ENCODE measurements at places on chromosomes 2 and 18.

GRCh38 chr2:164824872-164825271 lies 16.8 kb downstream of the COBLL1 start:
- no peak for DNase-seq

- no peak for DNase-seq
Observed at GRCh38 chr2:25333981-25334380, 7.7 kb downstream of the DNMT3A start.

DNA sequence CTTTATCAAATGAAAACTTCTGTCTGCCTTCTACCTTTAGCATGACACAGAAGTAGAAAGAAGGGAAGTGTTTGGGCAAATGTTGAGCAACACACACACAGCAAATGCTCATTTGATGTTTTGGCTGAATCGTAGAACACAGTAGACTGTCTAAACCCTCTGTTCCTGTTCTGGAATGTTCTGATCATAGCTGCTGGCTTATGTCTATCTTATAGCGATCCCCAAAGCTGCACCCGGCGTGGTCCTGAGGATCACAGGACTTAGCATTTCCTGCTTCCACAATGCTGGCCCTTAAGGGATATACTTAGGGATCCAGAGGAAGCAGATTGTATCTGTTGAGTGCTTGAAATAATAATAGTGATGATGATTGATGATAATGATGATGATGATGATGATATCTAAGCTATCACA lies 15.2 kb downstream of the GNLY start:
- no peak for DNase-seq

DNA sequence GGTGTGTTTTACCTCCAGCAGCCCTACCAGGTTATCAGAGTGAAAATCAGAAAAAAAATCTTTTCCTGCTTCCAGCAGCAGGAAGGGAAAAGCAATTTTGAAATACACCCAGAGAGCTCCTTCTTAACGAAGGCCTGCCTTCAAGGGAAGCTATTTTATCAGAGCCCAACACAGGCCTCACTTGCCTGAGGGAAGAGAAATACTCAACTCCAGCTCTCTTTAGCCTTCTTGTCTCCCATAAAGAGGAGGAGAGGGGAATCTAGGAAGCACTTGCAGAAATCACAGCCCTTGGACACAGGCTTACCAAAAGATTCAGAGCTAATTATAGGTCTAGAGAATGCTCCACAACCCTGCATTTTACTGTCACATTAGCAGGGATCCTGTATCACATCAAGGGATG lies 896.1 kb upstream of the CNTNAP5 start:
- DNase-seq, result no peak

GRCh38 chr2:197867624-197868023 lies 63.2 kb downstream of the PLCL1 start:
- DNase-seq, result no peak

GRCh38 chr2:57434441-57434840 lies 612.2 kb upstream of the VRK2 start:
- no peak for DNase-seq

DNA sequence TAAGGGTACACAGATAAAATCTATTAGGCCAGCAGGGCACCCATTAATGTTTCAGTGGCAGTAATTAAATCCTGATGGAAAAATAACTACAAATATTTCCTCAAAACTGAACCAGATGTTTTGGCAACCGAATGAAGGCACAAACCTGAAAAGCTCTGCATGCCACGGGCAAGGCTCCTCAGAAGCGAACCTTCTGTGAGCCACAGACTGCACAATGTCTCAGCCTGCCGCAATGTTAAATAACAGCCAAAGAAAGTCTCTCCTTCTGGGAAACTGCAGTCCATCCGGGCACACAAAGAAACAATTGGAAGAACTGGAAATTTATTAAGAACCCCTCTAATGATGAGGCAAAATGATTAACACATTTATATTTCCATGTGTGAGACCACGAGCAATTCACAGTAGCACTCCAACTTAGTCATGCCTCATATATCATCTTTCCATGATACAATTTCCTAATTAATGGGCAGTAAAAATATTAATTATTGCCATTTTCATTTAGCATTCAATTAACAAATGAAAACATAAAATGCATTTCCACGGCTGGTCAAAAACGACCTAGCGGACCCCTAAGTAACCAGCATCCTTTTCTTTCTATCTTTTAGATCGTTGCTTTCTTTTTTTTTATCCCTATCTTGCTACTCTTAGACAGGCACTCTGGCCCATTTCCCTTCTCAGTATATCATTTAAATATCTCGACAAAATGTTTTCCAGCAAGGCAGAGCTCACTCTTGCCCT lies 237.5 kb downstream of the EPHA4 start:
- DNase-seq, result no peak

DNA sequence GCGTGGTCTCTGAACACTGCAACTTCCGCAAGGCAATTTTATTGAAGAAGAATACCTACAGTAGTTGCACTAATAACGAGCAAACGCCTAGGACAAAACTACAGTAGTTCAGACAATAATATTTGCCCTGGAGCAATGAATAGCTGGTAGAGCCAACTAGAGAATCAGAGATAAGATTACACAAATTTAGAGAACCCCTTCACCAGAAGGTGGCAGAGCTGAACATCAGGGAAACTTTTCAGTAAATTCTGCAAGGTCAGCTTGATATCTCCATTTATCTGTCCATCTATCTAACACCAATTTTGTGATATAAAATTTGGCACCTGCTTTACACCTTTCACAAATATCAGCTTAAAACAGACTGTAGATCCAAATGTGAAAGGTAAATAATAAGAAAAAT lies 43.8 kb downstream of the CDH19 start:
- DNase-seq, result no peak

- no peak for DNase-seq
Observed at GRCh38 chr2:100151310-100151709, 8.9 kb upstream of the AFF3 start.

GRCh38 chr2:237486819-237487448 lies at the start of gene MLPH:
TSS of gene MLPH (plus strand) at chr2:237487251. CDS start at chr2:237493427, 6,176 bp downstream.
- no peak for DNase-seq

- DNase-seq, result no peak
Observed at GRCh38 chr2:19312949-19313348, 45.5 kb downstream of the OSR1 start.

GRCh38 chr2:220569112-220569897 lies 941.9 kb downstream of the SLC4A3 start:
- no peak for DNase-seq

- DNase-seq, result no peak
Observed at GRCh38 chr18:74400813-74401212, 56.3 kb downstream of the DIPK1C start.

DNA sequence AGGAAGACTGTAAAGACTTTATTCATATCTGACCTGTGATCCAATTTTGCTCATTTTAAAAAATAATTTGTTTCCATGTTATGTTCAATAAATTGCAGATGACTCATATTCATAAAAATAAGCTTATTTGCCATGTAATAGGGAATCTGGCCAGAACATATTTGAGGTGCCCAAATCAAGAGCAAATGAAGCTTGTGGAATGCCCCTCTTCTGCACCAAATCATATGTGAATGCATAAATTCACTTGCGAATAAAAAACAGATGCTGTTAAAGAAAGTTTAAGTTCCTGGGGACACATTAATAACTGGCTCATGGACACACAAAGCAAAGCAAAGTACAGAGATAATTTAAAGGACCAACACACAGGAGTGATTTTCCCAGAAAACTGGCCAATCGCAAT lies 279.0 kb upstream of the CDH2 start:
- no peak for DNase-seq

DNA sequence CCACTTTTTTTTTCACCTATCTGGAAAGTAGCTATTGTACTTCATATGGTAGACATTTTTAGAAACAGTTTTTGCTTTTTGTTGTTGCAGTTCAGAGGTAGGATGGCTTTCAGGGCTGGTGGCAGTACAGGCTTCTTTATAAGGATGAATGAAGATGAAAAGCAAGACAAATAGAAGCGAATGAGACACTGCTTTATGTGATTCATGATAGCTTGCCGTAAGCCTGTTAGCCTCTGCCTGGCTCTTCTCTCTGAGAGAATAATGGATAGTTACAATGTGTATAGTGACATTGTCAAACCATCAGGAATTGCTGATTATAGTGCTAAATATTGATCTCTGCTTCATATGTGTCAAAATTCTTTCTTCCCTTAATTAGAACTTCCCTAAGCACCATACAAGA lies 173.7 kb downstream of the NR4A2 start:
- DNase-seq, result no peak

GRCh38 chr2:106982350-106982749 lies 96.4 kb upstream of the ST6GAL2 start:
- DNase-seq, result no peak

GRCh38 chr2:151302404-151302803 lies 12.9 kb upstream of the NMI start:
- DNase-seq, result no peak

GRCh38 chr2:128611421-128612320 lies 293.0 kb upstream of the HS6ST1 start:
- DNase-seq, result no peak

DNA sequence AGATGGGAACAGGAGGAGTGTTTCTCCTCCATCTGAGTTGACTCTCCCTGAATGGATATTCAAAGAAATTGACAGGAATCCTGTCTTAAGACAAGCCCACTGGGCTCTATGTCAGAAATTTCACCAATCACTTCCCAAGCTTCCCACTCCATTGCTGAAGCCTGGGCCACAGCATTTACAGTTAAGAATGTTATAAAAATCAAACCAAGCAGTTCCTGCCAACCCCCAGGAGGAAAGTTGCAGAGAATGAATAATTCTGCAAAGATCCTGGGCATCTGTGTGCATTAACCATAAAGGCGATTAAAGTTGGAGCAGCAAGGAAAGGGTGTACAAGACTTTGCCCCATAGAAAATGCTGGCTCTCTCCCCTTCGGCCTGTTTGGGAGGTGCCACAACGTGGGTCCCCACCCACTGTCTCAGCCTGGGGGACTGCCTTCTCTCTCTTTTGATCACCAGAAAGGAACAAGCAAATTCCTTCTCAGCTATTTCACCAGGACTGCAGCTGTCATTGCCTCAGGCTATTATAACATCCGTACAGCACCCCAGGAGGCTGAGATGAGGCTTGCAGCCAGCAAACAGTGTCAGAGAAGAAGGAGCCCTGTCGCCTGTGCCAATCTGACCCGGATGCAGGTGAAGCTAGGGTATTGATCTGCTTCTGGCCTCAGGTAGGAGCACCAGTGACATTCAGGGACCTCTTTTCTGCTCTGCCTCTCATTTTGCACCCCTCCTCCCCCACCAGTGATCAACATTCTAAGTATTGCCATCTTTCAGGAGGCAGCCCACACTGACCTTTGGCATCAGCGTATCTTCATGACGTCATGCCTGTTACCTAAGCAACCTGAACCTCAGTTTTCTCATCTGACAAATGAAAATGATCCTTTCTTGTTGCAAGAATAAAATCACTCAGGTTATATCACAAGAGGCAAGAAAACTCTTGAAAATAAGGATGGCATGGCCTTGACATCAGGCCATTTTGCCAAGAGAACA lies 219.0 kb downstream of the SH3BP4 start:
- DNase-seq, result peak; percentile 52

DNA sequence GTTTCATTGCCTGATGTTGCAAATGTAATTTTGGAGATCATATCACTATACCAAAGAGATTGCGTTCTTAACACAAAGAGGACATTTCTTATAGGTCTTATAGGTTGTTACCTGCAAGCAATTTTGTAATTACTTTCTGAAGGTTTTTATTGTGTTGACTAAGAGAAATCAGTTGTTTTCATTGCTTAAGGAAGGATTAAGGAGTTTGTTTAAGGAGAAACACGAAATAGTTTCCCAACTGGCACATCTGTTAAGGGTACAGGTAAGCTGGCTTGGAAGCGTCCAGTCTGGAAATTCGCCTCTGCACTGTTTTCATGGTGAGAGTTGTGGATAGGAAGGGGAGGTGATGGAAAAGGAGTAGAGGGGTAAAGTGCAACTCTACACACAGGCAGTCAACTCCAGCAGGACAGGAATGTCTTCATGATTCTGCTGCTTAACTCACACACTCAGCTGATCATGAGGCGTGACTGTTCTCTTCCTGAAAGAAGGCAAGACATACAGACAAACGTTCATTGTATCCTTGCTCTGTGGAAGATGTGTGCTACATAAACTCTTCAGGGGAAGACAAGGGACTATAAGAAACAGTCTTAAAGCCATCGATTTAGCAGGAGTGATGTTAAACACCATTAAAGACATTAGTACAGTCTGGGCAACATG lies 61.4 kb upstream of the ACSL3 start:
- DNase-seq, result no peak

GRCh38 chr2:197950724-197951123 lies 146.3 kb downstream of the PLCL1 start:
- no peak for DNase-seq

- DNase-seq, result peak; percentile 36
Observed at GRCh38 chr2:237996021-237996593, 29.3 kb downstream of the UBE2F start.

DNA sequence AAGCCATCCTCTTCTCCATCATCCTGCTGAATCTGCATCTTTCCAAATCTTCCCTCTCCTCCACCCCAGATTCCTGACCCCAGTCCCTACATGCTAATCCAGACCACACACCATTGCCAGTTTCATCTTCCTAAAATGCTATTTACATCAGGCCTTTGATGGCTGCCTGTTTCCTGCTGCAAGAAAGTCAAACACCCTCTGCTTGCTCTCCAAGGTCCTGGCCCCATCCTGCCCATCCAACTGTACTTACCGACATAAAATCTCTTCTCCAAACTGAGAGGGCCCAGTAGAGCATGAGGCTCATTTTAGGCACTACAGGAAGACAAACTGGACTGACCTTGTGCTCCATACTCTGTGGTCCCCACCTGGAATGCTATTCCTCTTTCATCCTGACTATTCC lies 19.0 kb downstream of the ALK start:
- DNase-seq, result no peak
